ENCODE measurements at places on chromosomes 6 and 20.

- DNase-seq = no peak
These were observed 62.2 kb upstream of the CLDN20 start for GRCh38 chr6:155201461-155202226.

GRCh38 chr6:156448579-156448978, 328.6 kb upstream of the ARID1B start:
- DNase-seq = no peak

DNA sequence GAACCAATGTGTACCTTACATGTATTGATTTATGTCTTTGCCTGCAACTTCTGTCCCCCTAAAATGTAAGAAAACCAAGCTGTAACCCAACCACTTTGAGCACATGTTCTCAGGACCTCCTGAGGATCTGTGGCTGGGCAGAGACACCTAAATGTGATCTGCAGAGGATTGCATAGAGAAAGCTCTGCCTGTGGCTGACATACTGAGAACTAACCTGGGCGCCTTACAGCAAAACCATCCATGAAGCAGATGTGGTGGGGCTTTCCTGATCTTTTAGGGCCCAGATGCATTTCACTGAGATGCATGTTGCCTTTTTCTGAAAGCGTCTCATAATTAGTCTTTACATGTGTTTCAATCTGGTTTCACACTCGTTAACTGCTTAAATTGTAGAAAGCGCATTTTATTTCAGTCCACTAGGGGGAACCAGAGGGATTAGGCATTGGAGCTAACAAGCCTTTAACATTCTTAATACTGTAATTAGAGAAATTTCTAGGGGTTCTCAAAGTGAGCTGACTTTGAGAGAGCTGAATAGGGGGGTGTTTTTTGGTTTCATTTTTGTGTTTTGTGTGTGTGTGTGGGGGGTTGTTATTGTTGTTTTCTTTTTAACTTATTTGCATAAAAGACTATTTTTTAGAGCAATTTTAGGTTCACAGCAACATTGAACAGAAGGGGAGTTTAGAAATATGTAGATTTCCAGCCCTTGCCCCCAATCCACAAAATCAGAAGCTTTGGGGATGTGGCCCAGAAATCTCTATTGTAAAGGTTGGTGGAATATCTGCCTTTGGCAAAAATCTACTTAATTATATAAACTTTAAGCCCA, 50.9 kb upstream of the FAM184A start:
- DNase-seq = peak; percentile 86

DNA sequence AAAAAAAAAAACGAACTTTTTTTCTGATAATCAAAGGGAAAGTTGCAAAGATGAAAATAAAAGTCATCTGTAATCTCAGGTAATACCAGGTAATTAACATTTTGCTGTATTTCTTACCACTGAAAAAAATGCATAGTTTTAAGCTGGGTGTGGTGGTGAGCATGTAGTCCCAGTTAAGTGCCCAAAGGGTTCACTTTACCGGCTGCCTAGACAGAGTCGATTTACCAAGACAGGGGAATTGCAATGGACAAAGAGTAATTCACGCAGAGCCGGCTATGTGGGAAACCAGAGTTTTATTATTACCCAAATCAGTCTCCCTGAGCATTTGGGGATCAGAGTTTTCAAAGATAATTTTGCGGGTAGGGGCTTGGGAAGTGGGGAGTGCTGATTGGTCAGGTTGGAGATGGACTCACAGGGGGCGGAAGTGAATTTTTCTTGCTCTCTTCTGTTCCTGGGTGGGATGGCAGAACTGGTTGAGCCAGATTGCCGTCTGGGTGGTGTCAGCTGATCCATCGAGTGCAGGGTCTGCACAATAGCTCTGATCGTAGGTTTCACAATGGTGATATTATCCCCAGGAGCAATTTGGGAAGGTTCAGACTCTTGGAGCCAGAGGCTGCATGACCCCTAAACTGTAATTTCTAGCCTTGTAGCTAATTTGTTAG, 51.9 kb downstream of the RPF2 start:
- DNase-seq = no peak

DNA sequence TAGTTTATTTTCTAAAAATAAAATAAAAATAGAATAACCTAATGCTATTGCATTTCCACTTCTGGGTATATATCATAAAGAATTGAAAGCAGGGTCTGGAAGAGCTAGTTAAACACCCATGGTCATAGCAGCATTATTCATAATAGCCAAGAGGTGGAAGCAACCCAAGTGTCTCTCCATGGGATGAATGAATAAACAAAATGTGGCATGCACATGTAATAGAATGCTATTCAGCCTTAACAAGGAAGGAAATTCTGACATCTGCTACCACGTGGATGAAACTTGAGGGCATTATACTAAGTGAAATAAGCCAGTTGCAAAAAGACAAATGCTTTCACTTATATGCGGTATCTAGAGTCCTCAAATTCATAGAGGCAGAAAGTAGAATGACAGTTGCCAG, 130.8 kb downstream of the TIAM2 start:
- DNase-seq = no peak

DNA sequence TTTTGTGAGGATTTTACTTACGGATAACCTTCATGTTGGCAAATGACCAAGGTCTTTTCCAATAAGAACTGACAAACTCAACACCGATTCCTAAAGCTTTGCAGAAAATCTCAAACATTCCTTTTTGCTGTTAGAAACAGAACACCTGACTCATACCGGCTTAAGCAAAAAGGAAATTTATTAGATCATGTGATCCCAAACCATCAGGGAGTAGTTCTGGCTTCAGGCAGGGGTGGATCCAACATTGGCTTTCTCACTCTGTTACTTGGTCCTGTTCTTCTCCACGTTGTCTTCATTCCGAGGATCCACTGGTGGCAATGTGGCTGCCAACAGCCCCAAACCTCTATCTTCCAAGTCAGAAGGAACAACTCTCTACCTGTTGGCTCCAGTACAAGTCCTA, 95.9 kb upstream of the PMEPA1 start:
- DNase-seq = no peak

DNA sequence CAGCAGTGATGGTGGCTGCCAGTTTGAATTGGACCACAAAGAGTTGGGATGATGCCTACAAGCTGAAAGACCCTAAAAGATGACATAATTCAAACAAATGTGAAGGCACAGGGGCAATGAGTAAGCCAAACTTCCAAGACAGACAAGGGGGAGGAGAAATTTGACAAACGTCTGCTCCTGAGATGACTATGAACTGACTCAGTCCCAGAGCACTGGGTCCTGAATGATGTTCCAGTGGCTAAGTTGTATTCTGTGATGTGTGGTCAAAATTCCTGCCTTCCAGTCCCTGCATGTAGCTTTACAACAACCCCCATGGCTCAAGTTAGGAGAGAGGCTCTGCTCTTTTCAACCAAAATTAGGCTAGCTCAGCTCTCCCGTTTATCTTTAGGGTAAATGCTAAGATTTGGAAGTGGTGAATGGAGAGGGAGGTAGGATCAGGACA, 86.1 kb upstream of the SIRPA start:
- no peak for DNase-seq

DNA sequence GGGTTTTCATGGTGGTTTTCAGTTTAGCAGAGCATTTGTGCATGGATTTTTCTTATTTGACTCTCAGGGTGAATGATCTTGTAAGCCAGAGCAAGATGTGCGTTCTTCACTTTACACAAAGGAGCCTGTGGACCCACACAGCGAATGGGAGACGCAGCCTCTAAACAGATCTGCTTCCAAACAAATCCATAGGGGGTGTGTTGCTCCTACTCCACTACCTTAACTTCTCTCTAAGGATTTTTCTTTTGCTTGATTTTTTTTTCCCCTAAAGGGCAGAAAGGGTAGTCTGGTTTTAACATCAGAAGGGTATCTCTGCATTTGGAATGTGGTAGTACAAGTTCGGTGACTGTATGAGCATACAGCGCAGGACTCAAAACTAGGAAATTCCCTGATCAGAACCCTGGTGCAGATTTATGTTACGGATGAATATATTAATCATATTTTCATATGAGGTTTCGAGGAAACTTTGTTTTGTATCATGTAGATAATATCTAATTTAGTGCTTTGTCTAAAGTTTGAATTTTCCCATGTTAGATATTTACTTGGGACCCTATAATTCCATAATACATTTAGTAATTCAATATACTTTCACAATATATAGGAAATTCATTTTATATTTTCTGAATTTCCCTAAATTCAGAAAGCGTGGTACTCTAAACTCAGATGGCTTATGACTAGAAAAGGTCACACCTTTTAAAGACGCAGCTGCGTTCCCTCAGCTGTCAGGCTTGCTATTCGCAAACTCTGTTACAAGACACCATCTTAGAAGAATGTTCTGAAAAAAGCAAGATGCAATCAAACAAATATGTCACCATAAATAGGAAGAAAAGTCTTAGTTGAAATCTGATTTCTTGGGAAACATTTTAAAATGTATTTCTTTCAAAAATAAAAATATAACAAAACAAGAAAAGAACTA, 196.9 kb downstream of the TMEM242 start:
- DNase-seq = no peak

- no peak for DNase-seq
These were observed 11.3 kb downstream of the CHMP4B start for GRCh38 chr20:33822423-33822822.

DNA sequence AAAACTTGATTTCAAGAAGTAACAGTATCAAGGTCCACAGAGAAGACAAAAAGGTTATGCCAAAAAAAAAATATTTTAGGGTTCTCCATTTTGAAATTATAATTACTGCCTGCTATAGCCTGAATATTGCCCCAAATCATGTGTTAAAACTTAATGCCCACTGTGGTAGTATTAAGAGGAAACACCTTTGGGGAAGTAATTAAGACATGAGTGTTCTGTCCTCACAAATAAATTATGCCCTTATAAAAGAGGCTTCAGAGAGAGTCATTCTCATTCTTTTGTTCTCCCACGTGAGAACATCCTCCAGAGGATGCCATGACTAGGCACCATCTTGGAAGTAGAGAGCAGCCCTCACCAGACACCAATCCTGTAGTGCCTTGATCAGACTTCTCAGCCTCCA, 66.2 kb downstream of the GMDS start:
- no peak for DNase-seq

DNA sequence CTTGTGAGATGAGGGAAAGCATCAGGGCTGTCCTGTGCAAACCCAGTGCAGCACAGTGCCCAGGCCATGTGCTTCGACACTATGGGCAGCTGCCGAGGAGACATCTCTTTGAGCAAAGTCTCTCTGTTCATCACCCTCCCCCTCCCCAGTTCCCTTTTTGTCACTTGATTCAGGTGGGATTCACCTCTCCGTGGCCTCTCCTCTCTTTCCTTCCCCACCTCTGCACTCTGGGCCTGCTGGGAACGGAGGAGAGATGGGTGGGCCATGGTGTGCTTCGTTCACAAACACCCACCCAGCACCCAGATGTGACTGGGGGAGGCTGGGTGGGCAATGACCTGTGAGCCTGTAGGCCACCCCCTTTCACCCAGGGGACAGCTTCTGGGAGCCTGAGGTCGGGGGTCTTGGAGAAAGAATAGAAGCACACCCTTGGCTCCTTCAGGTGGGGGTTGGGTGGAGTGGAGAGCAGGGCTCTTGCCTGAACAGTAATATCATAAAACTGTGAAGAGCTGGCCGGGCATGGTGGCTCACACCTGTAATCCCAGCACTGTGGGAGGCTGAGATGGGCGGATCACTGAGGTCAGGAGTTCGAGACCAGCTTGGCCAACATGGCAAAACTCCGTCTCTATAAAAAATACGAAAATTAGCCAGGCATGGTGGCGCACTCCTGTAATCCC, 33.5 kb upstream of the DLGAP4 start:
- DNase-seq = no peak

DNA sequence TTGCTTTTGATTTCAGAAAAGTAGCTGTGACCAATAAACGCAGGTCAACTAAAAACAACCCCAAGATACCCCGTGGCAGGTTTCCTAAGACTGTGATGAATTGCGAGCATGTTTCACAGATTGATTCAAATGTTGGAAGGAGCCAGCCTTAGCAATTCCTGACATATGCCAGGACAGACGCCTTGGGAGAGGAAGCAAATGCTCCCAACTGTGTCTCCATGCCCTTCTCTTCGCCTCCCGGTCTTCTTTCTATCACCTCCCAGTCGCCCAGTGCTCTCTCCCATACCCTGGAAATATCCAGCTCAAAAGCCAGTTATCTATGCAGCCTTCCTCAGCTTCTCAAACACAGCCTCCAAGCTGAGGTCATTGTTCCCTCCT, 32.0 kb downstream of the KIAA0319 start:
- no peak for DNase-seq

Data from hematopoietic multipotent progenitor cell treated with erythropoietin and hydrocortisone succinate and interleukin-3 and kit ligand, for 6 days (in vitro differentiated cells).